ENCODE measurements at places on chromosomes 6 and 20. TPM values are rescaled to one million over a fixed set of nuclear protein-coding genes. Genes with fewer than 3 reads are reported as not detected.

- DNase-seq: no peak
These were observed 156.2 kb downstream of the EDN1 start for GRCh38 chr6:12446394-12446793.

DNA sequence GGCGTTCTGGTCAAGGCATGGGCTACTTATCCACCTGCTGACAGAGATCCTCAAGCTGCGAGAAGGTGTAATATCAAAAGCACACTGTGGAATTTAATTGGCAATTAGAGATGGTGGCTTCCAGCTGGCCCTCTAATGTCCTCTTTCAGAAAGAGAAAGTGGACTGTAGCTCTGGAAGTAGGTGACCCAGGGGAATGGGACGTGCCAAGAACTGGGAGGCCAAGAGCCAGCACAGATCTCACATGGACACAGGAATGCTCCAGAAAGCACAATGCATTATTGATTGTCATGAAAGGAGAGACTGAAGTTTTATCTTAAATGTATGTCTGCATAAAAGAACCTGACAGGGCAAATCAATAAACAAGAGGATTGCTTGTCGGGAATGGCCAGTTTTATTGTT, 198.6 kb upstream of the CDH4 start:
- DNase-seq: no peak

- no peak for DNase-seq
These were observed 15.5 kb downstream of the ARMC12 start for GRCh38 chr6:35752330-35752729.

GRCh38 chr6:44284121-44284520, 13.9 kb downstream of the TMEM151B start:
- DNase-seq: no peak

NRN1 gene
- not detected for polyA plus RNA-seq

DNA sequence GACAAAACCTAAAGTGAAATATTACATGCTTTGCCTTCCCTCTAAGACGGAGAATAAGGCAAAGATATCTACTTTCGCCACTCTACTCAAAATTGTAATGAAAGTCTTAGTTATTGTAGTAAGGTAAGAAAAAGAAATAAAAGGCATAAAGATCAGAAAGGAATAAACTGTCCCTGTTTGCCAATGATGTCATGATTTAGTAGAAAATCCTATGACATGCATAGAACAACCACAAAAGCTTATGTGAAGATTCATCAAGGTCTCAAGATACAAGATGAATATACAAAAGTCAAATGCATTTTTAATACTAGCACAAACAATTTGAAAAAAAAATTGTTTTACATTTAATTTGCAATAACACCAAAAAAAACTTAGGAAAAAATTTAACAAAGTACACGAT, 64.0 kb upstream of the FOXQ1 start:
- DNase-seq: no peak

TSPYL4 gene
- polyA plus RNA-seq: 11.3 TPM

DNA sequence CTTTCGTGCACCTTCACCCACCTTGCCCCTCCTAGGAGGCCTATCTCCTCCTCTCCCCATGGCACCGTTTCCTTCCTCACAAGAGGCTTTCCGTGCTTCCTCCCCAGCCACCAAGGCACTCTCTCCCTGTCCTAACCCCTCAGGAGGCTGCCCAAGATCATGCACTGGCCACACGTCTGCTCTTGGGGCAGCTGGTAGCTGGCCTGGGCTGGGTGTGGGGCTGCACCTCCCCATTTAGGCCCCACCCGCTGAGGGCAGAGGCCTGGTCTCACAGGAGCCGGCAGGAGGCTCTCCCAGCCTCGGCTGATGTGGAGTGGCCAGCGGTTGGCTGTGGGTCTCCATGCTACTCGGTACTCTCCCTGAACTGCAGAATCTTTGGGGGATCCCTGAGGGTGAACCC, 13.6 kb downstream of the NOL4L start:
- no peak for DNase-seq

DNA sequence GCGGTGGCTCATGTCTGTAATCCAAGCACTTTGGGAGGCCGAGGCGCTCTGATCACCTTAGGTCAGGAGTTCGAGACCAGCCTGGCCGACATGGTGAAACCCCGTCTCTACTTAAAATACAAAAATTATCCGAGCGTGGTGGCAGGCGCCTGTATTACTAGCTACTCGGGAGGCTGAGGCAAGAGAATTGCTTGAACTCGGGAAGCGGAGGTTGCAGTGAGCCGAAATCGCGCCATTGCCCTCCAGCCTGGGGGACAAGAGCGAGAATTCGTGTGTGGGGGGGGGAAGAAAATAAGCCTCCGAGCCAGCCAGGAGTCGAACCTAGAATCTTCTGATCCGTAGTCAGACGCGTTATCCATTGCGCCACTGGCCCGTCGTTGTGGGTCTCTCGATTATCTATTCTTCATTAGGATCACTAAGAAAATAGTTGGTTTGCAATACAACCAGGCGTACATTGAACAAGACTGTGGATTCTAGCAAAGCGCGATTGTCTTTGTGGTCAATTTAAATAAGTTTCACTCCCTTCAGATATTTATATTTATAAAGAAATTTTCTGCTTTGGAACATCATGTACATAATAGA, 33.9 kb upstream of the PRSS16 start:
- DNase-seq: no peak

ARMH2 gene
- polyA plus RNA-seq: 0.27 TPM

GTSF1L gene
- 1.4 TPM for polyA plus RNA-seq

TCF21 gene
- not detected for polyA plus RNA-seq

- no peak for DNase-seq
These were observed 11.2 kb downstream of the FOXP4 start for GRCh38 chr6:41557335-41557734.

Data from CD4-positive, CD25-positive, alpha-beta regulatory T cell (primary cell).